ENCODE measurements at places on chromosomes 3 and 15.

GRCh38 chr15:76312540-76313174, 1.4 kb upstream of the ETFA start:
- DNase-seq, result no peak

DNA sequence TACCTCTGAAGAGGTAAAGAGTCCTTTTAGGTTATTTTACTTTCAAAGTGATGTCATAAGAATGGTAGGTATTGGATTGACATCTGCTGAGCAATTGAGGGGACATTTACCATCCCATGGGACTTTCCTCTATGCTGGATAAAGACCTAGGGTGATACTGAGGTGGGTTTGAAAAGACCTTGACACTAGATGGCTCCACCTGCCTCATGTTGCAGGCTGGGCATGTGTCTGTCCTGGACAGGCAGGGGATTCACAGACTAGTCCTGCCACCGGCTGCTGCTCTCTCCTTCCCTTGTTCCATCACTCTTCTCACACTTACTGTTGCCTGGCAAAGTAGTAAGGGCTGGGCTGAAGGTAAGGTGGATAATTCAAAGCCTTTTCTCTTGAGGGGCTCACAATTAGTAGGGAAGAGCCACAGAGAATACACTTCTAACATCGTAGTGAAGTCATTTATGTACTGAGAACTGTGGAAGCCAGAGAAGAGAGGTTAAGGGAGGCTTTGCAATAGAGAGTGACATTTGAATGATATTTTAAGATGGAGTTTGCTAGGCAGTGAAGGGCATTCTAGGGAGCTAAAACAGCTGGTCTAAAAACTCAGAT, 27.7 kb downstream of the TRAK1 start:
- DNase-seq, result peak; percentile 61

DNA sequence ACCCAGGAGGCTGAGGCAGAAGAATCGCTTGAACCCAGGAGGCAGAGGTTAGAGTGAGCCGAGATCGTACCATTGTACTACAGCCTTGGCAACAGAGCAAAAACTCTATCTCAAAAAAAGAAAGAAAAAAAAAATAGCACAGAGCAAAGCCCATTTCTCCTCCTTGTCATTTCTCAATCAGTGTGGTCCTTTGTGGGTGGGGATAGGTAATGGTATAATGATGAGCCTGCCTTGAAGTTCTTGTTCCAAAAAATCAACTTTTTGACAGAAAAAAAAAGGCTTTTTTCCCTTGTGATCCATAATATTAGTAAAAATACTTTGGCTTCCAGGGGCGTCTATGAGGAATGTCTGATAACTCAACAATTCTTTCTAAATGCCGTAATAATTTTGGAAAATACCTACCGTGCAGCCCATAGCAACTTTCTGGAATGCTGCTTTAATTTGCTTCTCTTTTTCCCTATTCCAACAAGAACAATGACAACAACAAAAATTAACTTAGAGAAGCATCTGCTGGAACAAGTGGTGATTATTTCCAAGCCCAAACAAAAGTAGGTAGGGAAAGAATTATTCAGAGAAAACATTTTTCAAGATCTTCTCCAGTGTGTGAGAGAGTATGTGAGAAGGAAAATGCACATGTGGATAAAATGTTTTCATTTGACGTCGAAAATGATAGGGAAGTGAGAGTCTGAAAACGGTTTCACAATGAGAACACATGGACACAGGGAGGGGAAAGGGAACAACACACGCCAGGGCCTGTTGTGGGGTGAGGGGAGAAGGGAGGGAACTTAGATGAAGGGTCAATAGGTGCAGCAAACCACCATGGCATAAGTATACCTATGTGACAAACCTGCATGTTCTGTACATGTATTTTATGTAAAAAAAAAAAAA, 337.8 kb downstream of the RBMS3 start:
- DNase-seq, result no peak

DNA sequence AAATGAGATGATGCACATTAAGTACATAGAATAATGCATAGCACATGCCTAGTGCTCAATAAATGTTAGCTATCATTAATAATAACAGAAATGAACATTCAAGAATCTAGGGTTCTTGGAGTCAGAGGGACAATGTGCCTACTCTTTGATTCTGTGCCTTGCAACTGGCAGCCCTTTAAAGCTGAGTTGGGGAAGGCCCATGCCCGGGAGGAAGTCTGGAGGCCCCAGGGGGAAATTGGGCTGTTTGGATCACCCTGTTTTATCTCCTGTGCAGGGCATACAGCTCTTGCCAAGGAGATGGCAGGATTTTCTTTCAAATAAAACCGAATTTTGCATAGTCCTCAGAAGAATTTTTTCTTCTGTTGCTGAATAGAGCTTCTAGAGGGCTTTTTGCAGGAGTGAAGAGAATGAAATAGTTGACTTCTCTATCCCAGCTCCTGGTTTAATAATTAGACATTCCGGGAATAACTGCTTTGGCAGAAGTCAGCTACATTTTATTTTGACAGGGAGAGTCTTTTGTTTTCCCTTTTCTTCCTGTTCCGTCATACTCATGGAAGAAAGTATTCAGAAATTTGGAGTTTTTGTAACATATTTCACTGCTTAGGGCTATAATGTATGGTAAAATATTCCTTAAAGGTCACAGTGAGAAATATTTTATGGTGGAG, 18.0 kb upstream of the KCNAB1 start:
- DNase-seq, result no peak

- no peak for DNase-seq
Measured at GRCh38 chr15:101342056-101342455, 47.0 kb upstream of the SNRPA1 start.

GRCh38 chr3:81707996-81708395, 53.4 kb downstream of the GBE1 start:
- no peak for DNase-seq

GRCh38 chr3:178048768-178049167, 487.5 kb upstream of the KCNMB2 start:
- DNase-seq, result no peak

GRCh38 chr3:122782804-122783203, 10.8 kb downstream of the HSPBAP1 start:
- no peak for DNase-seq

- DNase-seq, result peak; percentile 40
Measured at GRCh38 chr3:115380883-115381572, 233.9 kb upstream of the ZBTB20 start.

- no peak for DNase-seq
Measured at GRCh38 chr3:13012221-13012691, 61.0 kb downstream of the IQSEC1 start.

DNA sequence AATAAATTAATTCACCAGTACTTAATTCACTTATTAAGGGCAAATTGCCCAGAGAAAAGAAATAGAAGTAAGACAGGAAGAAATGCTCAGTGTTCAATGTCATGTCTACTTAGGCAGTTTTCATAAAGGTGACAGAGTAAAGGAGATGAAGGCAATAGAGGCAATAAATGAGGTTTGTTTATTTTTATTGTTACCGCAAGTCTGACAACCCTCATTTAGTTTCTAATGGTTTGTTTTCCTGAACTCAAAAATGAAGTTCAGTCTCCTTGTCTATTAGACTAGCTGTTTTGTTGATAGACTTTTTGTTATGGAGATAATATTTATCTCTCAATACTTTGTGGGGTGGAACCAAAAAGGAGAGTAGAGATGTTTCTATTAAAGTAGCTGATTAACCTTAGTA, 258.3 kb downstream of the C3orf38 start:
- no peak for DNase-seq

DNA sequence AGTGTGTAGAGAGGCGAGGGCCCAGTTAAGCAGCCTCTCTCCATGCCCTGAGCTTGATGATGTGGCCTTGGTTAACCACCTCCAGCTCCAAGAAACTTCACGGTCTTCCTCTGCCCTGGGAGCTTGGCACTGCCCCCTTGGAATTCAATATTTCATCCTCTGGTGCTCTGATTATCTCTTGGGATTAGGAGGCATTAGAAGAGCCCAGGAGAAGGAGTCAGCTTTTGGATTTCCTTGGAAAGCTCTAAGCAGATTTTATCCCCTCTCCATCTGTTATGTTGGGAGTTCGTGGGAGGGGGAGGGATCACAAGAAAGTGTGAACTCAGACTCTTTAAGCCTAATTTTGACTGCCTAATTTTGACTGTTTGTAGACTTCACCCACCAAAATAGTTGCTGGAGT, 132.7 kb upstream of the AGBL1 start:
- no peak for DNase-seq

GRCh38 chr3:146817704-146818103, 212.6 kb upstream of the PLSCR5 start:
- DNase-seq, result peak; percentile 28

DNA sequence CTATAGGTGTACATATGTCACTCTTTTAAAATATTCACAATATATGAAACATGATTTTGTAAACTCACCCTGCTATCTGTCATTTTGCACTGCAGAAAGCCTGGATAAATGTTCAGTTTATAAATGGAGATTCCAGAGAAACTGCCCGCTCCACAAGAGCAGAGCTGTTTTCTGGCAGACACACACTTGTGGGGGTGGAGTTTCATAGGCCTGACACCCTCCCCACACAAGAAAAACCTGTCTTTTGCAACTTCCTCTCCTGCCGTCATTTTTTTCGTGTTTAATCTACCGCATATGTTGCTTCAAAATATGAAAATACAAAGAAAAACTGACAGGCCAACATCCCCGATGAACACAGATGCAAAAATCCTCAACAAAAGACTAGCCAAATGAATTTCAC, 479.0 kb downstream of the GABRG3 start:
- DNase-seq, result no peak

- no peak for DNase-seq
Measured at GRCh38 chr3:120858521-120858920, 49.5 kb upstream of the STXBP5L start.

- DNase-seq, result peak; percentile 33
Measured at GRCh38 chr15:70125605-70126004, 27.9 kb upstream of the TLE3 start.

- DNase-seq, result no peak
Measured at GRCh38 chr3:30292192-30292893, 314.1 kb upstream of the TGFBR2 start.

DNA sequence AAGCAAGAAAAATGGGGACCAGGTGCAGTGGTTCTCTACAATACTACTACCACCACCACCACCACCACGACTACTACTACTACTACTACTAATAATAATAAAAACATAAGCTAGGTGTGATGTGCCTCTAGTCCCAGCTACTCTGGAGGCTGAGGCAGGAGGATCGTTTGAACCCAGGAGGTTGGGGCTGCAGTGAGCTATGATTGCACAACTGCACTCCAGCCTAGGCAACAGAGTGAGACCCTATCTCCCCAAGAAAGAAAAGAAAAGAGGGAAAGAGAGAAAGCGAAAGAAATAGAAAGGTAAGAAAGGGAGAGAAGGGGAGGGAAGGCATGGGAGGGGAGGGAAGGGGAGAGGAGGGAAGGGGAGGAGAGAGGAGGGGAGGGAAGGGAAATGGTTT, 350.6 kb downstream of the FOXP1 start:
- no peak for DNase-seq

DNA sequence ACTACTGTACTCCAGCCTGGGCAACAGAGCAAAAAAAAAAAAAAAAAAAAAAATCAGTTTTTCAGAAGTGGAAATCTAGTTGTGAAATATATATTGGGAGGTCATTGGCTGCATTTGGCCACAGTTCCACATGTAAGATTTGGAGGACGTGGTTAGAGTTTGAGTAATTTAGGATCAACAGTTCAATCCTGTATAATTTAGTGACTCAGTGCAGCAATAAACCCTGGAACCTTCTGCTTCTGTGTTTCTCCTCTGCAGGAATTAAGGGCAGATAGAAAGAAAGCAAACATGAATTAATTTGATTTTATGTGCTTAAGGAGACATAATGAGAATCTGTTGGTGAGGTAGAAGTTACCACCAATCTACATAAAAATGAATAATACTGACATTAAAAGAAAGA, 347.0 kb downstream of the PTPRG start:
- no peak for DNase-seq

- DNase-seq, result no peak
Measured at GRCh38 chr3:159987291-159987711, 1.3 kb upstream of the IL12A start.

GRCh38 chr3:21642433-21642832, 108.6 kb downstream of the ZNF385D start:
- DNase-seq, result no peak

- DNase-seq, result no peak
Measured at GRCh38 chr15:60939389-60939788, 289.7 kb downstream of the RORA start.

GRCh38 chr3:55519019-55519418, 31.9 kb upstream of the WNT5A start:
- no peak for DNase-seq

GRCh38 chr3:135803028-135803692, 162.4 kb upstream of the PPP2R3A start:
- DNase-seq, result no peak
